ENCODE measurements at places on chromosomes 11 and 22.

- no peak for DNase-seq
These were observed 6.5 kb downstream of the LYVE1 start for GRCh38 chr11:10561947-10562346.

GRCh38 chr22:24952837-24953383 lies 394 bp downstream of the KIAA1671 start:
- DNase-seq, result no peak

- no peak for DNase-seq
These were observed 26.6 kb upstream of the CPT1A start for GRCh38 chr11:68868221-68868835.

GRCh38 chr11:10301656-10302358 lies 3.1 kb upstream of the ADM start:
- no peak for DNase-seq

- DNase-seq, result no peak
These were observed 20.1 kb downstream of the SOX6 start for GRCh38 chr11:16336204-16336603.

- no peak for DNase-seq
These were observed at the start of gene OR10G4 for GRCh38 chr11:124012697-124013096. OR10G4 (plus strand) TSS chr11:124012997; CDS start chr11:124015575, 2,578 bp downstream.

DNA sequence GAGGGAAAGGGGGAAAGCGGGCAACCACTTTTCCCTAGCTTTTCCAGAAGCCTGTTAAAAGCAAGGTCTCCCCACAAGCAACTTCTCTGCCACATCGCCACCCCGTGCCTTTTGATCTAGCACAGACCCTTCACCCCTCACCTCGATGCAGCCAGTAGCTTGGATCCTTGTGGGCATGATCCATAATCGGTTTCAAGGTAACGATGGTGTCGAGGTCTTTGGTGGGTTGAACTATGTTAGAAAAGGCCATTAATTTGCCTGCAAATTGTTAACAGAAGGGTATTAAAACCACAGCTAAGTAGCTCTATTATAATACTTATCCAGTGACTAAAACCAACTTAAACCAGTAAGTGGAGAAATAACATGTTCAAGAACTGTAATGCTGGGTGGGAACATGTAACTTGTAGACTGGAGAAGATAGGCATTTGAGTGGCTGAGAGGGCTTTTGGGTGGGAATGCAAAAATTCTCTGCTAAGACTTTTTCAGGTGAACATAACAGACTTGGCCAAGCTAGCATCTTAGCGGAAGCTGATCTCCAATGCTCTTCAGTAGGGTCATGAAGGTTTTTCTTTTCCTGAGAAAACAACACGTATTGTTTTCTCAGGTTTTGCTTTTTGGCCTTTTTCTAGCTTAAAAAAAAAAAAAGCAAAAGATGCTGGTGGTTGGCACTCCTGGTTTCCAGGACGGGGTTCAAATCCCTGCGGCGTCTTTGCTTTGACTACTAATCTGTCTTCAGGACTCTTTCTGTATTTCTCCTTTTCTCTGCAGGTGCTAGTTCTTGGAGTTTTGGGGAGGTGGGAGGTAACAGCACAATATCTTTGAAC lies 6.8 kb downstream of the MALAT1 start:
- DNase-seq, result no peak

Measured in NCI-H1694 (cell line).